Stimulated activated CD8-positive, alpha-beta memory T cell treated with anti-CD3 and anti-CD28 coated beads, Interleukin-15, amount 100 ng/mL, for 48 hours (primary cell): ENCODE measurements at places on chromosomes 3 and 15.

DNA sequence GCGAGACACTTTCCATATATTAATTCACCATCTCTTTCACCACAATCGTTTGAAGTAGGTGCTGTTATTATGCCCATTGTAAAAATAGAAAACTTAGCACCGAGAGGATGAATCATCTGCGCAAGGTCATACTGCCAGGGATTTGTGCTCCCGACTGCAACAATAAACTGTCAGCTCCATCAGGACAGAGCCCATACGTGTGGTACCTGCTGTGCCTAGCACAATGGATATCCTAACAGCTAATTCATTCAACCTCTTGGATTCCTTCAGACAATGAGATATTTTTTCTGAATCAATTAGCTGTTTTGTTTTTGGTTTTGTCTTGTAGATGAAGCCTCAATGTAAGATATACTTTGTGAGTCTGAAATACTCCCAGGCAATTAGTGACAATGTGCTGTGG, 32.3 kb upstream of the PROK2 start:
- no peak for DNase-seq

DNA sequence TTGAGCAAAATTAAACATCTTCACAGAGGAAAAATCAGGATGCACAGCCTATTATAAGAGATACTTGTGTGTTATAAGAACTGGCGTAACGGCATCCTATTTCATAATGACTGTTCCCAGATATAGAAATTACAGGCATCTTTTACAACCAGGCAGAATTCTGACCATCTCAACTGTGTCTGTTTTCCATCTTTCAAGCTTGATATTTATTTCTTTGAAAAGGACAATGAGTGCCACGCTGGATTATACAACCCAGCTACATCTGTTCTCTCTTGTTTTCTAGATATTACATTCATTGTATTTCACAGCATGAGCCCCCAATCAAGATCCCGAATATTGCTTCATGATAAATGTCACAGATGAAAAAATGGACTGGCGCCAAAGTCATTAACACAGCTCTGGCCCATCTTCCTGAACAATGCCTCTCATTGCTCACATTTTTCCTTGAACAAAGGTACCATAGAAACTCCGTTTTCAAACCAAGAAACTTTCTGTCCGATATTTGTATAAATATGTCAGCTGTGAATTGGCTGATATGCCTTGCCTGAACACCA, 420.6 kb downstream of the TBL1XR1 start:
- DNase-seq = no peak

DNA sequence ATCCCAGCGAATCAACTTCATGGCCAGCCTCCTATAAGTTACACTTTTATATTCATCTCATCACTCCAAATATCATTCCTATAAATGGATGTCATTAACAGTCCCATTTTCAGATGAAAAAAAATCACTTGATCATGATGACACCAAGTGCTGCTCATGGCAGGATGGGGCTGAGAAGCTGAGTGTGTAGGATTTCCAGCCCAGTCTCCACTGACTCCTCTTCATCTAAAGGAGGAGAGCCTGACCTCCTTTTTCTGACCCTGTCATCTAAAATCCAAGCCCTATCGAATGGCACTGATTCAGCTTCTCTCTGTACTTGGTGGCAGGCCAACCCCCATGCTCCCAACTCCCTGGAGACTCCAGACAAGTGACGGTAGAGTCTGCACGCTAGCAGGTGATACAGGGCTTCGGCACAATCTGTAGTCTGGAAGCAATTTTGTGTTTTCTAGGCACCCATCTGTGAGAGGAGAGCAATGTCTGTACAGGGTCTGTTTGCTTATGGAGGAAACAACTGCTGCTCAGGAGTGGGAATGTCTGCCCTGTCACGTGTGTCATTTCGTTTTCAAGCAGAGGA, 103.2 kb downstream of the EPHB1 start:
- no peak for DNase-seq

GRCh38 chr3:188150982-188151381, 3.0 kb upstream of the LPP start:
- no peak for DNase-seq

GRCh38 chr15:83443076-83443847, 3.9 kb upstream of the SH3GL3 start:
- DNase-seq = no peak

GRCh38 chr3:71930056-71930991, 145.4 kb upstream of the PROK2 start:
- no peak for DNase-seq

DNA sequence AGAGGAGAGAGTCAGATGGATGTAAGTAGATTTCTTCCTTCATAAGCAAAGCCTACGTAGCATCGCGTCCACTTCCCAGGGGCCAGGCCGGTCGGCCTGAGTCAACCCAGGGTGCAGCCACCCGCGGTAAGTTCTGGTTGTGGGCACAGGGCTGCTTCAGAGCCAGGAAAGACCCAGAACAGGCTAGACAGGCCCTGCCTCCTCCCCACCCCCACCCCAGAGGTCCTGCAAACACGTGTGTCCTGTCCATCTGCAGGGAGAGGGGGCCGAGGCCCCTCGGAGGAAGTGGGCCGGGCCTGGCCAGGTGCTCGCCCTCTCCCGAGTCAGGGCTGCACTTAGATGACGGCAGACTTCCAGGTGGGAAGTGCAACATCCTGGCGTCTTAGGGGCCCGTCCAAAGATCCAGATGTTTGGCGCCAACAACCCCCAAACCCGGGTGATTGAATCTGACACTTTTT, 100.8 kb upstream of the ALDH1A3 start:
- DNase-seq = no peak

DNA sequence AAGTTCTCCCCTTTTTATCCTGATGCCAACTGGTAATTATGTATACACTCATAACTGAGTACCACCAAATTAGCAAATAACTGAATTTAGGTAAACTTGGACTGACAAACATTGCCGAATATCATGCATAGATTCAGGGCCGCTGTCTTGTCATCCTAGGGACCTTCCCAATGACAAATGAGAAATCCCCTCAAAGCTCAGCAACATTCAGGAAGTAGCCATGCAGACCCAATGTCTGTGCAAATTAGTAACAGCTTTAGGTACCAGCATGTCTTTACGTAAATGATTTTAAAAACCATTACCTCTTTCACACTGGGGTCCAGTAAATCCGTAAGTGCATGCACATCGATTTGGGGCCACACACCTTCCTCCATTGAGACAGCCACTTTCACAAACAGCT, 49.5 kb downstream of the FBN1 start:
- DNase-seq = no peak

- no peak for DNase-seq
These were observed 203.7 kb upstream of the UMPS start for GRCh38 chr3:124526601-124527000.

GRCh38 chr15:75203017-75203907, 1.6 kb downstream of the C15orf39 start:
- DNase-seq = no peak

DNA sequence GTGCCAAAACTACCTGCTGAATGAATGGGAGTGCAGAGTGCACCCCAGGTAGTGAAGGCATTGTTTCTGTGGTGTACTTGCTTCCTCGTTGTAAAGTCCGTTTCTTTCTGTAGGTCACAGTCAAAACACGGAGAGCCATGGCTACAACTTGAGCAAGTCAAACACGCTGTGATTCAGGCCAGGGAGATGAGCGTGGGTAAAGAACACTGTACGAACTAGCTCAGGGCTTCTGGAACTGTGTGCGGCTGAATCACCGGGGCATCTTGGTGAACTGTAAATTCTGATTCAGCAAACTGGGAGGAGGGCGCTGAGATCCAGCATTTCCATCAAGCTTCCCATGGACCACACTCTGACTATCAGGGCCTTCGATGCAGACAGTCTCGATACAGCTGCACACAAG, 5.0 kb upstream of the TNK2 start:
- no peak for DNase-seq

- no peak for DNase-seq
These were observed 107.0 kb downstream of the ALCAM start for GRCh38 chr3:105473521-105474223.

GRCh38 chr3:146154995-146155394, 6.0 kb downstream of the PLOD2 start:
- no peak for DNase-seq

GRCh38 chr3:146865175-146865755, 260.1 kb upstream of the PLSCR5 start:
- DNase-seq = no peak

DNA sequence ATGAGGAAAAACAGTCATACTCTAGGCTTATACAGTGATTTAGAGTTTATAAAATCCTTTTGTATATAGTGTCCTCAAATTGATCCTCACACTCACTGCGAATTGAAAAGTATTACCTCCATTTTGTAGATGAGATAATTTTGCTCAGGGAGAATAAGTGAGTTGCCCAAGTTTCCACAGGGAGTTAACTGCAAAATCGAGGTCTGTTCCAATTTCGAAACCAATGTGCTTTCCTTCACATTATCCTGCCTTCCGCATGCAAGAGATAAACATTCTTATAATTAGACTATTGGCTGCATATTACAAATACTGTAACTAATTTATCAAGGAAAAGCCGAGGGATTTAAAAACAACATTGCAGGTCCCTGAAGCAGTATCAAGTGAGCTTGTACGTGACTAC, 667.0 kb downstream of the SQOR start:
- no peak for DNase-seq

DNA sequence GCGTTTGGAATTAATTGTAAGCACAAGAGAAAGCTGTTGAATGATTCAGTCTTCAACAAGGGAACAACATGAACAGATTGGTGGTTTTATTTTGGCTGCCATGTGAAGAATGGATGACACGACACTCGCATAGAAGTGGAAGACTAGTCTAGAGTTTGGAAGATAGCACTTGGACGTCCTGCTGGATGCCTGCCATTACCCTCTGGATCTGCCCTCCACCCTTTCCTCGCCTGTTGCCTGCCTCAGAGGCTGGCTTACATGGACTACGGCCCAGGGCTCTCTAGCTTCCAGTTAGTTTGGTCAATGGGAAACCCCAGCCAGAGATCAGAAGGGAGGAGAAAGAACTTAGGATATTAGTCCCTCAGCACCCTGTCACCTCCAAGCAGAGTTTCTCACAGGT, 493.5 kb downstream of the FHIT start:
- DNase-seq = no peak

DNA sequence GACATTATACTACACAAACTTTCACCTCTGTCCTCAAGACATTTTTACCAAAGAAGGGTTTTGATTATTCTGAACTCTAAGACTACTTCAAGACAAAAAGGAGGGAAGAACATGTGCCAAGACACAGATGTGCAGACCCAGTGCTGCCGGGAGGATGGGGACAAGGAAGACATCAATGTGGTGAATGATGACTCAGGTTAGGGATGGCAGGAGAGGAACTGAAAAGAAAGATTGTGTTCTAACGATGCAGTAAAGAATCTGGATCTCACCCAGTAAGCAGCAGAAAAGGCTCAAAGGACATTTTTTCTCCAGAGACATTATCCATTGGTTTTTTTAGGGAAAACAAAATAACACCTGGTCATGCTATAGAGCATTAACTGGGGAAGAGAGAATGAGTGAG, 449.9 kb upstream of the NR2F2 start:
- DNase-seq = no peak

- DNase-seq = no peak
These were observed 35.4 kb upstream of the INO80 start for GRCh38 chr15:41151451-41152005.

DNA sequence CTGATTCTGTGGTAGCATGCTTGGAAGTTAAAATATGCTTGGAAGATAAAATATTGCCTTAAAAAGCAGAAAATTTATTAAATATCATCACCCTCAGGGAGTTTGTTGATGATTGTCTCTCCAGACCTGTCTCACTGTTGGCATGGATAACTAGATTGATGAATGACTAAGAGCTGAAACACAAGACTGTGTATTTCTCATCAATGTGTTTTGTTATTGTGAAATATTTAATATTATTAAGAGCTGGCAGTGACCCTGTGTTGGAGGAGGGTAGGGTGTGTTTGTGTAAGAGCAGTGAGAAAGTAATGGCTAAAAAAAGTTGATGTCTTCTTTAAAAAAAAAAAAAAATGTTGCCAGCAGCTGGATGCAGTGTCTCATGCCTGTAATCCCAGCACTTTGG, 82.2 kb downstream of the ITPR1 start:
- no peak for DNase-seq

- no peak for DNase-seq
These were observed 59.5 kb downstream of the AMOTL2 start for GRCh38 chr3:134314588-134315285.

DNA sequence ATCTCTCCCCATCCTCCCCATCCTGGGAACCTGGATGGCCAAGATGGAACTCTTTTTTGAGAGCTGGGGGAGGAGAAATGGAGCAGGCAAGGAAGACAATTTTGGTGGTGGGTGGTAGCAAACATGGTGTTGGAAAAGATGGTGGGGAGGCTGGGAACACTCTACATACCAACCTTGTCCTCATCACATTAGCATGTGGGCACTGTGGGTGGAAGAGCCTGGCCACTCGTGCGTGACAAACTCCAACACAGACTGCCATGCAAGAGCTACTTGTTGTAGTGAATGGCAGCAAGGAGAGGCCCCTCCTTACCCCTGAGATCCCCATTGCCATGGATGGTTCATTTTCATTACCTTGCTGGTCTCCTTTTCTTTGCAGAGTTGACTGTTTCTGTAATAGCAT, 262.6 kb downstream of the RPLP1 start:
- DNase-seq = no peak

DNA sequence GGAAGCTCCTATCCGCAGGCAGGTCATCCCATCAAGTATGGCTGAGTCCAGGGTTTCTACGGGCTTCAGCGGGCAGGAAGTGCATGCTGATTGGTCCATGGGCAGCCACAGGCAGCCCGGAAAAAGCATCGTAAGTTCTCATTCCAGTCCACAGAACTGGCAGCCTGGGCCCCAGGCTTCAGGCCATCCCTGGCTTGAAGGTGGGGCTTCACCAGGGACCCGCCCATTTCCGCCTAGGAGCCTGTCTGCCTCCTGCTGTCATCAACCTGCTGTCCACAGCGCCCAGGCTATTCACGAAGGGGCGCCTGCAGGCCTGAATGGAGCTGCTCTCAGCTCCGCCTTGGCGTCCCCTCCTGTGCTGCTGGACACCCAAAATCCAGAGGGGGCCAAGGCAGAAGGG, 13.9 kb downstream of the PCYT1A start:
- DNase-seq = no peak

DNA sequence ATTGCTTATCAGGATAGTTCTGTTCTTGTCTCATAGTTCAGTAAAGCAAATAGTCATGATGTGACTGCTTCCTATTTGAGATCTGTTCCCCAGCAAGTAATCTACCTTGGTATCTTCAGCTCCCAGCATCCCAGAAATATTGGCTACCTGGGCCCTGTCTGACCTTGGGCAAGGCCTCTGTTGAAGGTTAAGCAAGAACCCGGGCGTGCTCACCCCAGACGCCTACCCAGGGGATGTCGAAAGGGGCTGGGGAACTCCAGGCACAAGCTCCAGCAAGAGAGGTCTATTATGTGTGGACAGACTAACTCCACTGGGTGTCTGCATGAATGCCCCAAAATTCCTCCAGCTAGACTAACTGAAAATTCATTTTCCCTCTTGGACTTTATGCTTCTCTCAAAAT, 37.3 kb upstream of the IGF1R start:
- DNase-seq = no peak
